SK-N-MC (cell line): ENCODE measurements at places on chromosomes 5 and 9.

GRCh38 chr5:95812074-95812471, 10.5 kb downstream of the GLRX start:
- DNase-seq: no peak

DNA sequence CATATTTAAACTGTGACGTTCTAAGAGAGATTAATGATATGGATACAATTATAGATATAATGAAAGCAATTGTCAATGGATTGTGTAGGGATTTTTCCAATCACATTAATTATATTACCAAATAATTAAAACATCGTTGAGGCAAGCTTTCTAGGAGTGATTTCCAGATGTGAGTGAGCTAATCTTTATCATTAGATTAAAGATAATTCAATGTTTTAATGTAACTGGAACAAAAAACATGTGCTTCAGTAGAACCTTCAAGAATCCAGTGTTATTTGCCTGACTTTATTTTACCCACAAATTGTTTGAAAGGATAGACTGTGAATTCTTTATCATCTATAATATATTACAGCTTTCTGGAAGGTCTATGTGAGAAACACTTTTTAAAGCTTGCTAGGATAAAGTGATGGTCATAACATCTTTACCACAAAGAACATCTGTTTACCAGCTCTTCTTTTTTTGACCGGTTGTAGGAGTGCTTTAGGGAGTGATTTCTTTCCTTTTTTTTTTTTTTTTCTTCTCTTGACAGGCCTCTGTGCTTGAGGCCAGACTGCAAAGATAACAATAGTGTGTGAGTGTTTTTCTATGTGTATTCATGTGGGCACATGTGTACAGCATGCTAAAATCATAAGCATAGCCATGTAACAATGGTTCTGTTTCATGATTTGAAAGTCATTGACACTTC, 35.0 kb downstream of the SNCAIP start:
- DNase-seq: no peak

DNA sequence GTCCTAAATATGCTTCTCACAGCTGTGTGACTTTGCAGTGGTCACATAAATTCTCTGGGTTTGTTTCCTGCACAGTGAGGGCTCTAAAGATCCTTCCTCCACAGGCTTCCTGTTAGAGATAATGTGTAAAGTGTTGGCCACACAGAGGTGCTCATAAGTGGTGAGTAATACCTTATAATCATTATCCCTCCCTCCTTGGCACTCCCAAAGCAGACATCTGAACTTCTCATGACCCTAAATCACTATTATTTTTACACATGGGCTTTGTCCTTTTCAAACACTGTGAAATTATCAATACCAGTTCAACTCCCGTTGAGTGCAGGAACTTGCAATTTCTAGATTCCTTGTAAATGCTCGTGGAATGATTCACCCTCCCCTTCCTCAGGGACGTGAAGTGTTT, 100.2 kb downstream of the BRINP1 start:
- no peak for DNase-seq

- no peak for DNase-seq
Observed at GRCh38 chr5:149641000-149641576, 59.8 kb downstream of the ARHGEF37 start.

- no peak for DNase-seq
Observed at GRCh38 chr9:12859704-12860251, 85.0 kb downstream of the LURAP1L start.

- no peak for DNase-seq
Observed at GRCh38 chr5:72428669-72429068, 78.5 kb downstream of the ZNF366 start.

DNA sequence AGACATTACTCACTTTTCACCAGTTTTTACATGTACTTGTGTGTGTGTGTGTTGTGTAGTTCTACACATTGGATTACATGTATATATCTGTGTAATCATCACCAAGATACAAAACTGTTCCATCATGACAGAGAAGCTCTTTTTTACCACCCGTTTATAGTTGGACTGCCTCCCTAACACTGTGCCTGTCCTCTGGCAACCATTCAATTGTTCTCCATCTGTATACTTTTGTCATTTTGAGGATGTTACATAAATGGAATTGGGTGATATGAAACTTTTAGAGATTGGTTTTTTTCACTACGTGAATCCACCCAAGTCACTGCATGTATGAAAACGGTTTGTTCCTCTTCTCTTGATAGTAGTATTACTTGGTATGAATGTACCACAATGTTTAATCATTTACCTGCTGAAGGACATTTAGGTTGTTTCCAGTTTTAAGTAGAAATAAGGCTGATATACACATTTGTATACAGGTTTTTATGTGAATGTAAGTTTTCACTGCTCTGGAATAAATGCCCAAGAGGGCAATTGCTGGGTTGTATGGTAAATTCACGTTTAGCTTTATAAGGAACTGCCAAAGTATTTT, 126.2 kb downstream of the MAPKAP1 start:
- no peak for DNase-seq

DNA sequence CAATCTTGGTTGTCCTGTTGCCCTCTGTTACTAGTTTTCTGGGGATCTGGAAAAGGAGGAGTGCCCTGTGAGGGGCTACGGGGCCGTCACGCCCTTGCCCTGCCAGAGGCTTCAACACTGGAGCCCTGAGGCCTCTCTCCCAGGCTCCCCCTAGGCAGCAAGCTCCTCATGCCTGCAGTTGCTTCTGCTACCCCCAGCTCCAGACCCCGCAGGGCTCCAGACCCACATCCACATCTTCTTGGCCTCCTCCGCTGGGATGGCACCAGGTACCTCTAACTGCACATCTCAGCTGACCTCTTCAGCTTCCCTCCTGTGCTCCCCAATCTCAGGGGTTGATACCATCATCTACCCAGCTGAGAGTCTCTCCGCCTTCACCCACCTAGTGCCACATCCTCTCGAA, 116.0 kb downstream of the ZNF354C start:
- no peak for DNase-seq

GRCh38 chr9:109244179-109245132, 76.4 kb downstream of the EPB41L4B start:
- peak; percentile 20 for DNase-seq

GRCh38 chr9:120265791-120266190, 314.2 kb downstream of the CDK5RAP2 start:
- no peak for DNase-seq

DNA sequence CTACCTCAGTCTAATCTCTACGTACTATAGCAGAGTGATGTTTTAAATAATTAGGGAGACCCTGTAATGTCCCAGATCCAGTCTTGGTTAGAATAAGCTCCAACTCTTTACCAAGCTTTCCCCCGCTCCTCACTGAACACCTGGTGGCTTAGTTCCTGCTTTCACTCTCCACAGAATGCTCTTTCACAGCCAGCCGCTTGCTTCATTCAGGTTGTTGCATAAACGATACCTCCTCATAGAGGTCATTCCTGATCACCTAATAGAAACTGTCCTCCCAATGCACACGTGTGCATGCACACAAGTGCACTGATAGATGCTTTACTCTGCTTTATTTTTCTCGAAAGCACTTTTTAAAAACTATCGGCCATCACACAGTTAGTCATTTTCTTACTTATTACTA, 298.1 kb downstream of the TRPM3 start:
- no peak for DNase-seq

DNA sequence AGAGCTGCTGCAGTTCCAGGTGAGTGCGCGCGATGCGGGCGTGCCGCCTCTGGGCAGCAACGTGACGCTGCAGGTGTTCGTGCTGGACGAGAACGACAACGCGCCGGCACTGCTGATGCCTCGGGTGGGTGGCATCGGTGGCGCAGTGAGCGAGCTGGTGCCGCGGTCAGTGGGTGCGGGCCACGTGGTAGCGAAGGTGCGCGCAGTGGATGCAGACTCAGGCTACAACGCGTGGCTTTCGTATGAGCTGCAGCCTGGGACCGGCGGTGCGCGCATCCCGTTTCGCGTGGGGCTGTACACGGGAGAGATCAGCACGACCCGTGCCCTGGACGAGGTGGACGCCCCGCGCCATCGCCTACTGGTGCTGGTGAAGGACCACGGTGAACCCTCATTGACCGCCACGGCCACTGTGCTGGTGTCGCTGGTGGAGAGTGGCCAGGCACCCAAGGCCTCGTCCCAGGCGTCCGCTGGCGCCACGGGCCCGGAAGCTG, 2.0 kb downstream of the PCDHA3 start:
- no peak for DNase-seq

- no peak for DNase-seq
Observed at GRCh38 chr5:107378218-107378899, 292.4 kb downstream of the EFNA5 start.

DNA sequence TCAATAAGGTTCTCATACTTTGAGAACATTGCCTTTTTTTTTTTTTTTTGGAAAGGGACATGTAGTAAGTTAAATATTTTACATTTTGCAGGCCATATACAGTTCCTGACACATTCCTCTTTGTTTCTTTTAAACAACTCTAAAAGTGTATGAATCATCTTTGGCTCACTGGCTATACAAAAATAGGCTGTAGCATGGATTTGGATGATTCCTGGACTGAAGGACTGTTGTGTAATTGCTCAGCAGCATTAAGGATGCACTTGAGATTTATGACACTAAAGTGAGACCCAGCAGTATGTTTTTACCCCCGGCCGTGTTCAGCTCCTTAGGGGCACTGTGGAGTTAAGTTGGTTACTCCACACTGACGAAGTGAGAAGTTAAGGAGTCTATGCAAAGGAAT, 41.3 kb downstream of the VPS13A start:
- no peak for DNase-seq

GRCh38 chr9:98834386-98834785, 26.9 kb downstream of the GALNT12 start:
- DNase-seq: no peak

DNA sequence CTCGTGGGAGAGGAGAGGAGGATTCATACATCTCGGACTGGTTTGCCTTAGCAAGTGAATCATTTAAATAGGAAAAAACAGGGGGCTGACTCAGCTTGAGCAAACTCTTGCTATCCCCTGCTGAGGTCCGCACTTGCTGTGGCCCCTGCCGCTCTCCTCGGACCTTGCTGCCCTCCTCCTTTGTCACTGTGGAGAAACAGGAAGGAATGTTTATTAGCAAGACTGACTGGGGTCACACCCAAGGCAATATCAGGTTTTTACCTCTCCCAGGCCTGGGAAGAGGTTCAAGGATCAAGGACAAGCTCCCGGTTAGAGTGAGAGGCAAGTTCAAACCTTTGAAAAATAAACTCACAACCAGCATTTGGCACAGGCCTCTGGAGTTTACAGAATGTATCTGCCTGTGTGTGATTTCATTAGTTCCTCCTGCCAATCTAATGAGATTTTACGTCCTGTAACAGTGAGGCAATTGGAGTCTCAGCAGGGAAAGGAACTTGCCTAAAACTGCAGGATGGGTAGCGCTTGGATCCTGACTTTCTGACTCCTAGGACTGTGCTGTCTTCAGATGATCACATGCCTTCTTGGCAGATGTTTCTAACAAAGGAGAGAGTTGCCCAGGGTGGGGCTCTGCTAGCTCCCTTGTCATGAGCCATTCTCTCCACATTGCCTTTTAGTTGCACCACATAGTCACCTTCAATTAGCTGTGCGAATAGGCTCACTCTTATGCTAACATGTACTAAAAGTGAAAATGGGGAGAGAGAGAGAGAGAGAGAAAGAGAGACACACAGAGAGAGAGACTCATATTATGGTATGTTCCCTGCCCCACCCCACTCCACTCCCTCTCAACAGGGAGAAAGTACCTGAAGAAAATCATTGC, 108.6 kb upstream of the CDKN2B start:
- DNase-seq: no peak

DNA sequence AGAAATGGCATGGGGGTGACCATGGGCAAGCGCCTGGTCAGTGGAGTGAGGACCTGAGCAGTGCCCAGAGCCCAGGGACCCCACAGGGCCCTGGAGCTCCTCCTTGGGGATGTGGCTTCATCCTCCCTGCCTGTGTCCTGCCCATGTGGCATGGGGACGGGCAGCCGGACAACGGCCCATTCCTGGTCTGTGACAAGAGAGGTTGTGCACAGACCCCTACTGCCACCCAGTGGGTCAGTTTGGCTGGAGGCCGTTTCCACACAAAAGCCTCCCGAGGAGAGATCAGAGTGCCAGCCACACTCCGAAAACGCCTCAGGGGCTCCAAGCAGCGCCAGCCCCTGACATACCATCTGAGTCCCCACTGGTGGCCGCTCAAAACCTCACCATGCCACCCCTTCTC, 19.8 kb downstream of the SLC6A18 start:
- DNase-seq: no peak

DNA sequence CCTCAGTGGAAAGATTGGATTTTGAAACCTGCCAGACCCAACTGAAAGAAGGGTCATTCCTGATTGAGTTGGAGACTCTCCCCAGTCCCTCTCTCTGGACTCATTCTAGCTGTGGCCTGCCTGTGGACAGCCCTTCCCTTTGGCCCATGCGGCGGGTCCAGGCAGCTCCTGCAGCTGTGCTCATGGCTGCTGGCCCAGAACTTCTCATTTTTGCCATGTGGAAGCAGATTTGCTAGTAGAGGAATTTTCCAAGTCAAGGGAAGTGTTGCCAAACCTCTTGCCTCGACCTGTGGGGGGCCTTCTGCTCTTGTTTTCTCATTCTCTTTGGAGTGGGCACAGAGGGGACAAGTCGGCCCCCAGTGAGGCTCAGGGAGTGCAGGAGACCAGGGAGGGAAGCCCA, 89.2 kb downstream of the ANKRD33B start:
- DNase-seq: no peak

- no peak for DNase-seq
Observed at GRCh38 chr5:128695791-128696530, 157.9 kb upstream of the FBN2 start.

- DNase-seq: no peak
Observed at GRCh38 chr5:14760548-14761002, 96.1 kb downstream of the OTULIN start.

GRCh38 chr5:392431-392988, 50.5 kb upstream of the EXOC3 start:
- DNase-seq: no peak

GRCh38 chr9:36980148-36980974, 53.7 kb downstream of the PAX5 start:
- no peak for DNase-seq

- DNase-seq: no peak
Observed at GRCh38 chr5:144596517-144596916, 425.8 kb downstream of the KCTD16 start.

DNA sequence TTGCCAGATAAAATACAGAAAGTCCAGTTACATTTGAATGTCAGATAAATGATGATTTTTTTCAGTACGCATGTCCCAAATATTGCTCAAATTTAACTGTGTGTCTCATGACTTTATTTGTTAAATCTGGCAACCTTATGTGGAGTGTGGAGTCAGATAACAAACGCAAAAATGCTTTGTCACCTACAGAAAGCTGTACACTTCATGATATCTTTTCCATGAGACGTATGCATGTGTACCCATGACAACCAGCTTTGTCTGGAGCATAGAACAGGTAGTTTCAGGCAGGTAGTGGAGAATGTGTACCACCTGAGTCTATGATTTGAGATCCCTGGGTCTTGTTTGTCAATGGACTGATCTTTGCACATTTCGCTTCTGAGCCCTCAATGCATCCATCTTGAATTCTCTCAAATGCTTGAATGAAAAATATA, 105.5 kb upstream of the CPEB4 start:
- no peak for DNase-seq
